ENCODE measurements at places on chromosomes 16 and 17.

GRCh38 chr16:85651629-85652430, 36.9 kb downstream of the GINS2 start:
- peak; percentile 35 for DNase-seq

GRCh38 chr17:68584581-68585303, 16.4 kb downstream of the FAM20A start:
- no peak for DNase-seq

- peak; percentile 38 for DNase-seq
Observed at GRCh38 chr17:58679263-58680037, 12.4 kb downstream of the TEX14 start.

DNA sequence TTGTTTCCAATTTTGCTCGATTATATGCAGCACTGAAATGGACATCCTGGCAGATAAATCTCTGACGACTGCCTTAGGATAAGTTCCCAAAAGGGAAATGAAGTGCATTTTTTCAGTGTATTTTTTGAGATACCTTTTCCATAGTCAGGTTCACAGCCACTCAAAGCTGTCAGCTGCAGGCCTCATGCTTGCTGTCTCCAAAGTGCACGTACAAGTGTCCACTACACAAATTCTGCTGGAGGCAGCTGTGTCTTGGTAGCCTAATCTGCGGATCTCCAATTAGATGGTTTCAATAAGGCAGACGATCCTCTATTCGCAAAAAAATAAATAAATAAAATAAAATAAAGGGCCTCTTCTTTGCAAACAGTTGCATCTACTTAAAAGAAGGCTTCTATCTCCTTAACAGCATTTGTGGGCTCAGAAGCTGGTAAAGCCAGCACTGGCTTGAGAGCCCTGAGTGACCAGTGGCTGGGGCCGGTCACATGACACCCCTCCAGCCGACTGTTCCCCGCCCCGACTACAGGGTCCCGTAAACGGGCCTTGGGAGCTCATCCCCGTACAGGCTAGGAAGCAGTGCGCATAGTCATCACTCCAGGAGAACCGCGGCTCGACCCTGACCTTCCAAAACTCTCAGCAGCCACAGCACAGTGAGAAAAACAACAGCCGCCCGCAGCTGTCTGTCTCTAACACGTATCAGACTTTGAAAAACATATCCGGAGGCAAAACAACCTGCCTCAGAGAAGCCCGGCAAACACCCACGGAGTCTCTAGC, 18.8 kb downstream of the RPH3AL start:
- DNase-seq = peak; percentile 33

DNA sequence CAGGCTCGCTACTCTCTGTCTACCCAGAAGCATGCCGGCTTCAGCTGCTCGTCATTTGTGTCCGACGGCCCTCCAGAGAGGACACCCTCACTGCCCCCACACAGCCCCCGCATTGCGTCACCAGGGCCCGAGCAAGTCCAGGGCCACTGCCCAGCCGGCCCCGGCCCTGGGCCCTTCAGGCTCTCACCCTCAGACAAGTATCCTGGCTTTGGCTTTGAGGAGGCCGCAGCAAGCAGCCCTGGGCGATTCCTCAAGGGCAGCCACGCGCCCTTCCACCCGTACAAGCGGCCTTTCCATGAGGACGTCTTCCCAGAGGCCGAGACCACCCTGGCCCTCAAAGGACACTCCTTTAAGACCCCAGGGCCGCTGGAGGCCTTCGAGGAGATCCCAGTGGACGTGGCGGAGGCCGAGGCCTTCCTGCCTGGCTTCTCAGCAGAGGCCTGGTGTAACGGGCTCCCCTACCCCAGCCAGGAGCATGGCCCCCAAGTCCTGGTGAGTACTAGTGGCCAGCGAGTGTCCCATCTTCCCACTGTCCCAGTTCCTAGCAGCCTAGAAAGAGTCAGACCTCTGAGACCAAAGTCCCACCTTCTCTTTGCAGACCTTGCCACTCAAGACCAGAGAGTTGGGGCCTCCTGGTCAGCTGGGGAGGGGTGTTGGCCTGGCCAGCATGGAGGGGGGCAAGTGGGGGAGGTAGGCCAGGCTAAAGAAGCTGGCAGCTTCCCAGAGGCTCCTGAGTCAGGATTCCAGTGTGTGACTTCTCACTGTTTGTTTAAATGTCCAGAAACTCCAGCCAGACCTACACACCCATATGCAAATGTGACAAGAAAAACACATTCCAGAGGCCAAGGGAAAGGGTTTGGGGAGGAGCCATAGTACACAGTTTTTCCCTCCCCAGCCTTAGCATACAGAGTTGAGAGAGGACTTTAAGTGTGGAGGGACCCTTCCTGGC, 18.6 kb downstream of the FOXN1 start:
- DNase-seq = peak; percentile 41
